ENCODE measurements at places on chromosomes 6 and 20. TPM values are rescaled to one million over a fixed set of nuclear protein-coding genes. Genes with fewer than 3 reads are reported as not detected.

Gene GNMT
- total RNA-seq = 0.97 TPM

Gene PCK1
- not detected for total RNA-seq

Gene OTOR
- not detected for total RNA-seq

Gene GHRH
- not detected for total RNA-seq

Gene MYL9
- 197 TPM for total RNA-seq

Gene DSP
- total RNA-seq = 124 TPM

Gene GCLC
- total RNA-seq = 36.2 TPM

GRCh38 chr6:14910692-14911547 is 334.9 kb upstream of the JARID2 start:
- no peaks in the 10 kb centered on the region for H3K36me3 ChIP-seq
- no peak for DNase-seq
- H3K27ac ChIP-seq = no peak overlapping the region

DNA sequence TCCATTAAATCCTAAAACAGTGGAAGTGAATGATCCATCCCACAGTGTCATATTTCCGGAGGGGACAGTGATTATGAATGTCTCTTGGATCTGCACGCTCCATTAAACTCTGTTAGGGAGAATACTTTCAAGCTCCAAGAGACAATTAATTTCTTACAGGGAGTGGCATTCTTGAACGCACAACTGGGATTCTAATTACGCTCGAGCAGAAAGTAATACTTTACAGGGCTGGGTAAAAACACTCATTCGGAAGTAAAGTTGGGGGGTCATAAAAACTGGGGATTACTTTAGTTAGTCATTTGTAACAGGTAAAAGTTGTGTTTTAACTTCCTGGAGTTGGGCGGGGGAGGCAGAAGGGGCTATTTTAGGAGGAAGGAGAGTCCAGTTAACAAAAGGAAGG is 151.8 kb downstream of the ZFP64 start:
- no peak overlapping the region for H3K4me3 ChIP-seq
- no peaks in the 10 kb centered on the region for H3K27me3 ChIP-seq
- peaks cover 4% of the 10 kb centered on the region for H3K4me1 ChIP-seq
- no peak for DNase-seq

- DNase-seq = no peak
- H3K27me3 ChIP-seq = no peaks in the 10 kb centered on the region
- H3K36me3 ChIP-seq = peaks cover 14% of the 10 kb centered on the region
- peaks cover 9% of the 10 kb centered on the region for H3K4me1 ChIP-seq
Measured at GRCh38 chr6:135044639-135045038, 10.0 kb downstream of the HBS1L start.

GRCh38 chr20:63288581-63289251 is 4.3 kb upstream of the COL20A1 start:
- H3K36me3 ChIP-seq = peaks cover 11% of the 10 kb centered on the region
- H3K4me1 ChIP-seq = no peaks in the 10 kb centered on the region
- H3K4me3 ChIP-seq = no peak overlapping the region
- H3K27ac ChIP-seq = no peak overlapping the region
- DNase-seq = no peak

GRCh38 chr20:38866265-38867061 is 59.8 kb upstream of the FAM83D start:
- H3K4me3 ChIP-seq = no peak overlapping the region
- H3K27me3 ChIP-seq = peaks cover 4% of the 10 kb centered on the region
- no peak for DNase-seq
- no peaks in the 10 kb centered on the region for H3K4me1 ChIP-seq

DNA sequence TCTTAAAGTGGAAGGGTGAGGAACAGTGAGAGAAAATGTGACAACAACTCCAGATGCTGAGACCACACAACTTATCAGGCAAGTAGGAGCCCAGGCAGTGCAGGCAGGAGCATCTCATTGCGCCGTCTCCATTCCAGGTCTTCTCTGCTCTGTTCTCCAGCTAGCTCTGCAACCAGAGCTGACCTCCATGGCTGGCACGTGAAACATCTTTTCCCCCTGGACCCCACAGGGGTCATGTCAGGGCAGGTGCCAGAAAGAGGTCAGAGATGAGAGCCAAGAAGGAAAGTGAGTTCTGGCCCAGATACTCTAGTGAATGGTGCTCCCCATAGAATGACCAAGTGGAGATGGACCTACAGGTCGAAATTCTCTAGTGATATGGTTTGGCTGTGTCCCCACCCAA is 281.4 kb downstream of the SMOC2 start:
- H3K27me3 ChIP-seq = peaks cover 9% of the 10 kb centered on the region
- no peak overlapping the region for H3K27ac ChIP-seq
- DNase-seq = no peak
- H3K4me3 ChIP-seq = no peak overlapping the region
- peaks cover 7% of the 10 kb centered on the region for H3K4me1 ChIP-seq

DNA sequence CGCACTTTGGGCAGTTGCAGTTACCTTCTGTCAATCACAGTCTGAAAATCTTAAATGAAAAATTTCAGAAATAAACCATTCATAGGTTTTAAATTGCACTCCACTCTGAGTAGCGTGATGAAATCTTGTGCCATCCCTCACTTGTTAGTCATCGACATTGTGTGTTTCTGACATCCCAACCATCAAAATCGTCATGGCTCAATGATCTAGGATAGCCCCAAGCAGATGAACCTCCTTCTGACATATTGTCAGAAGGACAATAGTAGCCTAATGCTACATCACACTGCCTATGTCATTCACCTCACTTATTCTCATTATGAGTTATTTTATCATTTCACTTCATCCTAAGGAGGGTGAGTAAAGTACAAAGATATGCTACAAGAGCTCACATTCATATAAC is 284.8 kb downstream of the PTPRK start:
- DNase-seq = no peak
- H3K4me3 ChIP-seq = no peak overlapping the region
- H3K27me3 ChIP-seq = no peaks in the 10 kb centered on the region
- peaks cover 10% of the 10 kb centered on the region for H3K36me3 ChIP-seq
- peaks cover 31% of the 10 kb centered on the region for H3K4me1 ChIP-seq

DNA sequence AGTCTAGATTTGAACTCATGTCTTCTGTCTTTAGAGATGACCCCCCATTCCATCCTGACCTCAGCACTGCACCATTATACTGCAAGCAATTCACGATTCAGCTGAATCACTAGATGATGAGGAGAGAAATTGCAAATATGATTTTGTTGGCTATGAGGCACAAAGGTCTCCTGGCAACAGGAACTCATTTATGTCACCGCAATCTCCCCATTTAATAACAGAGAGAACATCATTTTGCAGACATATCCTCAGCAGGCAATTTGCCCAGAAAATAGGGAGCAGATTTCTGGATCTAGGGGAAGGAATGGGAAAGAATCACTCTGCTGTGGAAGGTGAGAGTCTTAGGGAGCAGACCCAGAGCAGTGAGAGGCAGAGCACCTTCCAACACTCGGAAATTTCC is 303.0 kb downstream of the PAX1 start:
- no peak overlapping the region for H3K4me3 ChIP-seq
- no peak overlapping the region for H3K27ac ChIP-seq
